ENCODE measurements at places on chromosomes 3 and 15. TPM values are rescaled to one million over a fixed set of nuclear protein-coding genes. Genes with fewer than 3 reads are reported as not detected.

The GOLGA6B gene
- 0.09 TPM for polyA plus RNA-seq

The ZNF639 gene
- polyA plus RNA-seq: 51.9 TPM

DNA sequence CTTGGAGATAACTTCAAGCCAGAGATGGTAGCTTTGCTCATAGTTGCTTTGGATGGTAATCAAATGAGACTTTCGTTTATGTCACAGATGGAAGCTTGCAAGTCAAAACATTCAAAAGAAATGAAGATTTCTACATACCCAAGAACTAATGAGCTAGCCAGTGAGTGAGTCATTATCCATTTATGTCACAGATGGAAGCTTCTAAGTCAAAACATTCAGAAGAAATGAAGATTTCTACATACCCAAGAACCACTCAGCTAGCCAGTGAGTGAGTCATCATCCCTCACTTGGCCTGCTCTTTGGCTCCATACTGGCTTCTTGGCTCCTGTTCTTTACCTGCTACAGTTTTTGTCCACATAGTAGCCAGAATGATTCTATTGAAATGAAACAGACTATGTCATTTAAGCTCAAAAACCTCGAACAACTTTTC is 559.8 kb upstream of the CBLB start:
- no peak for DNase-seq

DNA sequence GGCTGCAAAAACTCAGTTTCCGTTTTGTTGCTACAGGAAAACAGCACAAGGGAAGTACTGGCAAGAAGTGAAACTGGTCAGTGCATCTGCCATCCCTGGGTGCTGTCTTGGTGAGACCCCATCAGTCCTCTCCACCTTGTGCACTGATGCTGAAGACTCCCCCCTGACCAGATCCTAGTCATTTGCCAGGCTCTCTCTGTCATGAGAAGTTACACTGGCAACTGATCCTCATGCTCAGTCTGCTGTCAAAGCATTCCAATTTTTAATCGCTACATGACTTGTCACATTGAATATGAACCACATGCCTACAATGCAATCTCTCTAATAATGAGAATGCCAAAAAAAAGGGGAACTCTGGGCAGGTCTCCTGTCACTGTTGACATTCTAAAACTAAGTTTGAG is 296.5 kb downstream of the ZIC1 start:
- DNase-seq: no peak

GRCh38 chr3:167615030-167615429 is 38.7 kb downstream of the WDR49 start:
- DNase-seq: no peak

DNA sequence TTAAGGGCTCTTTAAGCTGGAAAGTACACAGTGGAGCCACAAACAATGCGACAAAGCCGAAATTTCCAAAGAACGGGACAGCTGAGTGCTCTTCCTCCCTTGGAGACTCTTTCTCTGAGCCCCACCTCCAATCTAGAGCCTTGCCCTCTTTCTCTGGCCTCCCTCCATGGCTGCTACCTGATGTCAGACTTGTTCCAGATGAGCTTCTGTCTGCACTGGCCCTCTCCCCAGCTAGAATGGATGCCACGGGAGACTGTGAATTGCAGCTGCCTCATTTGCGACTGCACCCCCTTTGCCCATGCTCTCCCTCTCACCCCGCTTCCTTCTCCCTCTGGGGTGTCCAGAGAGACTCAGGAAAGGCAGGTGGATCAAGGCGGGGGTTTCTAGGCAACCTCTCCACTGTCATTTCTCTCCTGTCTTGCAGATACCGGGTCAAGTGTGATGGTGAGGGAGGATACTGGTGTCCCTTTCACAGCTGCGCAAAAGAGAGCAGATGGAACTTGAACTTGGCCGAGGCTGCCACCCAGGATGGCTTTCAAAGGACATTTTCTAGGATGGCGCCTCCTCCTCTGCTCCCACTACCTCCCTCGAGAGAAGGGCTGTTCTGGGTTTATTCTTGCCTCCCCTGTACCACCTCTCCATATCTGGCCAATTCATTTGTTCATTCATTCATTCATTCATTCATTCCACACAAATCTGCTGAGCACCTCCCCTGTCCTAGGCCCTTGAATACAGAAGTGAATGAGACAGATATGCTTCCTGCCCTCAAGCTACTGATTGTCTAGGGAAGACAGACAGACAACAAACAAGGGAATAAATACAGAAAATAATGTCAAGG is 12.8 kb downstream of the ATP2B2 start:
- no peak for DNase-seq
